ENCODE measurements at places on chromosomes 1 and 21.

DNA sequence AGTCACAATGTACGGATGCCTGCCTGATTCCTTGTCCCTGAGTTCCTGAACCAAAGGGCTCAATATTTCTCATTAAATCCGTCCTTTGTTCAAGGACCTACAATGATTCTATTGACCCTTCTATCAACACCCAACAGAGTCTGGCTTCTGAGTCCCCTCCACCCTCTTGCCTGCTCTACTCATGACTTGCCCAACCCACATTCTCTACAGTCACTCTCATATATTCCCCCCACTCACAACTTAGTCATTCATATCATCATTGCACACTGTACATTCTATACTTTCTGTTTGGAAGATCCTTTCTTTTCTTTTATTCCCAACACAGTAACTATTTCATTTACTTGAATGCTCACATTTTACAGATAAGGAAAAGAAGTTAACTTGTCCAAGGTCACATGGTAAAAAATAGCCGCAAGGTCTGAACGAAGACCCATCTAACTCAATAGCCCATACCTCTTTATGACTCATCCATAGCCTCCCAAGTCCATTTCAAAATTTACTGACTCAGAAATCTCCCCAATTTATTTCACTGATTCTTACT lies 3.6 kb downstream of the OTUD7B start:
- DNase-seq = peak; percentile 20

DNA sequence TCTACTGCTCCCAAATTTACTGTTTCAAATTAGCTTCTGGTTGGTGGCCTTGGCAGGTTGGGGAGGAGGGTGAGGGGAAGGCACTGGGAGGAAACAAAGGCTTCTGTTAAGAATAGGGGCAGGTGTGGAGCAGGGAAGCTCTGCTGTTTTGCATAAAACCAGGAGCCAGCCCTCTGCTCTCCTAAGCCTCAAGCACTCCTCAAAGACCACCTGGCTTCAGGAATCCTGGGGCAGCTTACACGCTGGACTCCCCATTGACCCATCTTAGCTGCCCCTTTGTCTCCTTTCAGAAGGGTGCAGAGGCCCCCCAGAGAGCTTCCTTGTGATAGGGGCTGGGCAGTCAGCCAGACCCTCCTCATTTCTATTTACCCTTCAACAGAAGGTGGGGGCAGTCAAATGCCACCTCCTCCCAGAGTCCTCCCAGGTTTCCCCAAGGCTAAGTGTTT lies 11.5 kb upstream of the DHRS3 start:
- DNase-seq = no peak

DNA sequence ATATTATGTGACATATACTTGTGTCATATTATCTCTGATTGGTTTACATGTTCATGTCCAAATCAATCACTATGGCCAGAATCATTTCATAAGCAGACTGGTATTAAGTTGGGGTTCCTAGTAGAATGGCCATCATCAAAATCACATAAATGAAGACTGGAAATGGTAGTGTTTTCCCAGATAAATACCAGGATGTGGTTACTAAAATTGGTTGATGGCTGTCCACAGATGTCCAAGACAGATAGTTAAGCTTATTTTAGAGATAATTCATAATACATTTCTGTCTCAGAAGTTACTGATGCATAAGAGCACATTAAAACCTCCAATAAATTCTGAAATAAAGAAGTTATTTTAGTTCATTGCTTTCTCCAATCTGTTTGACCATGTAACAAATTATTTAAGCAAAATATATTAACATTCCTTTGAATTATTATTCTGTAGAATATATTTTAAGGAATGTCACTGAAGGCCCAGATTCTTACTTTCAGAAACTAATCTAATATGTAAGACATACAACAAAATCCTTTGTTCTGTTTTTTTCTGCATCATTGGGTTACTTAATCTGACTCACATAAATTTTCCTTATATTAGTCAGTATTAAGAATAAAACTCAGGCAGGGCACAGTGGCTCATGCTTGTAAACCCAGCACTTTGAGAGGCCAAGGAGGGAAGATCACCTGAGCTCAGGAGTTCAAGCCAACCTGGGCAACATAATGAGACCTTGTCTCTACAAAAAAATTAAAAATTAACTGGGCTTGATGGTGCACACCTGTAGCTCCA lies 483.9 kb downstream of the PTPRC start:
- no peak for DNase-seq

- no peak for DNase-seq
These were observed 647.3 kb upstream of the ADAMTS5 start for GRCh38 chr21:27614231-27614630.

DNA sequence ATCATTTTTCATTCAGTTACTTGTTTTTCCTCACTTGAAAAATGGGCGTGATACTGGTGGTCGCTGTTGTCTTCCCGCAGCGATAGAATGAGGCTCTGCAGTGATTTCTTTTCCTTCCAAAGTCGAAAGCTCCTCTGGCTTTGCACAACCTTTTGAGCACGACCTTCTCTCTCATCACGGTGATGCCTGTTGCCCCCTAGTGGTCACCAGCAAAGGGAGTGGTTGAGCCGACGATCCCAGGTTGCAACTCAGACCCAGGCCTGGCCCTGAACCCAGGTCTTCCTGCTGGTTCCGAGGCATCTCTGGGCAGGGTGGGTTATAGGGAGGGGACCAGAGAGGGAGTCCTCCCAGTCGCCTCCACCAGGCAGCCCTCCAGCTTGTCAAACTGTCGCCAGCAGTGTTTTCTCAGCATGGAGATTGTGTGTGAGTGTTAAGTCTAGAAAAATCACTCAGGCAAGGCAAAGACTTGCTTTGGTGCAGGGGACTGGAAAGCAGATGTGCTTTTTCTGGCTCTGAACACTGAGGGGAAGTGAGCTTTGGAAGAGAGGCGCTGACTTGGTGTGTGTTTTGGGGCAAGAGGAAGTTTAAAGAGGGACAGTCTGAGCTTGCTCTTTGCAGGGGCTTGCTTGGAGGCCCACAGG lies 285.3 kb downstream of the CAMTA1 start:
- peak; percentile 49 for DNase-seq
